ENCODE measurements at places on chromosomes 7 and 10.

GRCh38 chr7:41222746-41223145 is 480.1 kb downstream of the INHBA start:
- DNase-seq = no peak

- peak; percentile 32 for DNase-seq
Measured at GRCh38 chr10:63711867-63712716, 190.9 kb downstream of the REEP3 start.

- no peak for DNase-seq
Measured at GRCh38 chr7:101725921-101726320, 91.5 kb upstream of the CUX1 start.

DNA sequence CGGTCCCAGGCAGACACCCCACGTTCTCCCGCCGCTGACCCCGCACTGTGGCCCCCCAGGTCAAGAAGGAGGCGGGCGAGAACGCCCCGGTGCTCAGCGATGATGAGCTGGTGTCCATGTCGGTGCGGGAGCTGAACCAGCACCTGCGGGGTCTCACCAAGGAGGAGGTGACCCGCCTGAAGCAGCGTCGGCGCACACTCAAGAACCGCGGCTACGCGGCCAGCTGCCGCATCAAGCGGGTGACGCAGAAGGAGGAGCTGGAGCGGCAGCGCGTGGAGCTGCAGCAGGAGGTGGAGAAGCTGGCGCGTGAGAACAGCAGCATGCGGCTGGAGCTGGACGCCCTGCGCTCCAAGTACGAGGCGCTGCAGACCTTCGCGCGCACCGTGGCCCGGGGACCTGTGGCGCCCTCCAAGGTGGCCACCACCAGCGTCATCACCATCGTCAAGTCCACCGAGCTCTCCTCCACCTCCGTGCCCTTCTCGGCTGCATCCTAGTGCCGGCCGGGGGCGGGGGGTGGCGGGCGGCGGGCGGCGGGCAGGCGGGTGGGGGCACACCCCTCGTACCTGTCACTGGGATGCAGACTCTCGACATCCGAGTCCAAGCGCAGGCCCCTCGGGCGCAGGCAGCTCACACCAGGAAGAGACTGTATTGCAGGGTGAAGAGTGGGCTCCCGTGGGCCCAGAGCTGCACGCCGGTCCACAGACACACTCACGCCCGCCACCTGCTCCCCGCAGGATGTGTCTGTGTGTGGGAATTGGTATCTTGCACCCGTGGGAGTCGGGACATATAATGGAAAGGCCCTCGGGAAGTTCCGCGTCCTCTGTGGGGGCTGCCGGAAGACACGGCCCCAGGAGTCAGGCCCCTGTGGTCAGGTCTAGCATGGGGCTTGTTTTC is 9.6 kb downstream of the MAFK start:
- no peak for DNase-seq

- no peak for DNase-seq
Measured at GRCh38 chr10:125846894-125847293, 23.5 kb downstream of the BCCIP start.

DNA sequence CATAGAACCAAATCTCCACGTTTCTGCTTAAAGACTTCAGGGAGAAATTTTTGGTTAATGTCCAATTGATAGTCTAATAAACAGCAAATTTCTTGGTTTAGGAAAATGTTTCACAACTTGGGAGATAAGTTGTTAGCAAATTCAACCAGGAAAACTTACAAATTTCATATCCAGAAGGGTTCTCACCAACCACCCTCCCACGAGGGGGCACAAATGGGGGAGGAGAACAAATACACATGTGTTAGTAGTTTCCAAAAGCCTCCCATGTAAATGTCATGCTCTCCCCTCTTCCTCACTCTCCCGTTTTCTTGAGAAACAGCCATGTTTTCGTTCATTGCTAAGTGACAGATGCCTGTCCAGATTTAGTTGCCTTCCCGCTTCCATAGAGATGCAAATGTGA is 10.5 kb downstream of the DOCK4 start:
- no peak for DNase-seq
